ENCODE measurements at places on chromosomes 4 and X. TPM values are rescaled to one million over a fixed set of nuclear protein-coding genes. Genes with fewer than 3 reads are reported as not detected.

Gene GAGE12E
- total RNA-seq = not detected

Gene CFI
- total RNA-seq = 201 TPM

Gene AREG
- total RNA-seq = 0.54 TPM

Gene SRPX2
- total RNA-seq = 26.8 TPM

Gene MAGEE2
- not detected for total RNA-seq

Gene TCEAL7
- 52.5 TPM for total RNA-seq

Gene RBMX
- 245 TPM for total RNA-seq

Gene FRMPD3
- 0.16 TPM for total RNA-seq

Measured in fibroblast of the aortic adventitia (primary cell).